ENCODE measurements at places on chromosomes 12 and 14. TPM values are rescaled to one million over a fixed set of nuclear protein-coding genes. Genes with fewer than 3 reads are reported as not detected.

DNA sequence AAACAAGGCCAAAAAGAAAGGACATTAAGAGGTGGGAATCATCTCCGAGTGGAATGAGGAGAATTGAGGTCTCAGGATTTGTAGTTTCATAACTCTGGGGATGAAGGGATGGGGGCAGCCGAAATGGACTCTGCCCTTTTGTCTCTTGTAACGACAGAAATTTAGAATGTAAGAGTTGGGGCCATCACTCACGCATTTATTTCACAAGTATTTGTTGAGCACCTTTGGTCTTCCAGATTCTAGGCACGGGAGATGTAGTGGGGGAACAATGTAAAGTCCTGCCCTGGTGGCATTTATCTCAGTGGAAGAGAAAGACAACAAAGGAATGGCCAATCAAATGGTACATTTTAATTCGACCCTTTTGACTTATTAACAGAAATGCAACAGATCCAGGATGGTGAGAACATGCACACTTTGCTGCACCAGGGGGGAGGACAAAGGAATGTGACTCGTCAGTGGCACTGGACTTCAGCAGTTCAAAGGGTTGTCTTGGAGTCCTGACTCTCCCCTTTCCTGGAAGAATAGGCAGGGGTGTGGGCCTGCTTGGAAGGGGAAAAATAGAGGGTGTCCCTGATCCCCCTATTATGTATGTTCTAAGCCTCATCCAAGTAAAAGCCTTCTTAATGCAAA, 102.0 kb downstream of the TMEM30B start:
- no peak for DNase-seq

The NGDN gene
- total RNA-seq = 46.5 TPM

DNA sequence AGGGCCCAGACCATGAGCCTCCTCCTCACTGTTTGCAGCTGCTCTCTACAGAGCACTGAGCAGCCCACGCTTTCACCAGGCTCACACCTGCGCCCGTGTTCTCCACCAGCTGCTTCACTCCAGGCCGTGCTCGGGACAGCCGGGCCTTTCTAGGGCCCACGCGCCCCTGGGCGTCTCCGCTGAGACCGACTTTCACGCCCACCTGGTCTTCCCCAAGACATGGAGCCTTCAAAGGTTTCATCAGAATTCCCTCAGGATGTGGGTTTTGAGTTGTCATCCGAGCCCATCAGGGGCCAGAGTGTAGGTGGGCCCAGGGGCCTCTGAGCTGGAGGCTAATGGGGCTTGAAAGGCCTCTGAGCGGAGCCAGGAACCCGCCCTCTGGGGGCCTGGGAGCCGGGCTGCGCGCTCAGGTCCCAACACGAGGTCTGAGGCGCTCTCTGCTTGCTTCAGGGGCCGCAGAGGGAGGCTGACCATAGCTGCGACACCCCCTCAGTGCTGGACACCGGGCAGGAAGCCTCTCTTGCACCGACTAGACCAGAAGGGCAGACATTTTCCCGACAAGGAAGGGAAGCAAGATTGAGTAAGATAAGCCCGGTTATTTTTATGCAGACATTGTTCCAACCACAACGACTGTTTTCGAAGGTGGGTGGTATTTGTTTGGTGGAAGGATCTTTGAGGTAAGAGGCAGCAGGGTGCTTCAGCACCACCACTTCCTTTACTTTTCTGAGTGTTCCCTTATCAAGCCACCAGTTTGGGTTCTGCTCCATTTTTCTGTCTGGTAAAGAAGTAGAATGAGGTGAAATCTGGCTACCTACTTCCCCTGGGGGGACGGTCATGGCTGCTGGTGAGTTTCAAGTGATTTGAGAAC, 125.0 kb upstream of the FUT8 start:
- no peak for DNase-seq

DNA sequence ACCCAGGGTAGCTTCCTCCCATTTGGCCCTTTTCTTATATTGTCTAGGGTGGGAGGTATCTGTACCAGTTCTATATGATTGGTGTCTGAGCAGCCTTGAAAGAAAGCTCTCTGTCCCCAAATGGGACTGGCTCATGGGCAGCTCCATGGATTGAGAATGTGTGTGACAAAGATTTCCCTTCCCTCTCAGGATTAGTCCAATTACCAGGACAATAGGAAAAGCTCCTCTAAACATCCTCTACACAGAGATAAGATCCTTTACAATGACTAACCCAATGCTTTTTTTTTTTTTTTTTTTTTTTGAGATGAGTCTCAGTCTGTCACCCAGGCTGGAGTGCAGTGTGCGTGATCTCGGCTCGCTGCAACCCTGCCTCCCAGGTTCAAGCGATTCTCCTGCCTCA, 112.1 kb downstream of the SLC35F4 start:
- DNase-seq = no peak

The EIF2S3B gene
- 4.1 TPM for total RNA-seq

- DNase-seq = no peak
Measured at GRCh38 chr12:10238526-10238925, 25.8 kb downstream of the GABARAPL1 start.

GRCh38 chr12:15887043-15887817, 5.0 kb downstream of the STRAP start:
- no peak for DNase-seq

DNA sequence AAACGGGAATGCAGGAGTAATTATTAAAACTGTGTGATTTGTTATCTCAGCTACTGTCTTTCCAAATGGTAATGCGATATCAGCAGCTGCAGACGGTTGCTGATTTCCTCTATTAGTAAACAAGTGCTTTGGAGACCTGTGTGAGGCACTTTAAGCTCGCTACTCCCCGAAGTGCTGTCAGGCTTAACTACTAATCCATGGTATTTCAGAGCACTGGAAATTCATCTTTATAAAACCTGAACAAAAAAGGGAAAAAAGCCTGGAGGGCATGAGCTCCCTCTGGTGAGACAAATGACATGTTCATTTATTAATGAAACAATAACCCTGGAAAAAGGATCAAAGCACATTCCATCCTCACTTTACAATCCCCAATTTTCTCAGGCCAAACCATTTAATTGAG, 143.6 kb upstream of the OTX2 start:
- no peak for DNase-seq

All from glutamatergic neuron (in vitro differentiated cells).